ENCODE measurements at places on chromosomes 3 and 15.

DNA sequence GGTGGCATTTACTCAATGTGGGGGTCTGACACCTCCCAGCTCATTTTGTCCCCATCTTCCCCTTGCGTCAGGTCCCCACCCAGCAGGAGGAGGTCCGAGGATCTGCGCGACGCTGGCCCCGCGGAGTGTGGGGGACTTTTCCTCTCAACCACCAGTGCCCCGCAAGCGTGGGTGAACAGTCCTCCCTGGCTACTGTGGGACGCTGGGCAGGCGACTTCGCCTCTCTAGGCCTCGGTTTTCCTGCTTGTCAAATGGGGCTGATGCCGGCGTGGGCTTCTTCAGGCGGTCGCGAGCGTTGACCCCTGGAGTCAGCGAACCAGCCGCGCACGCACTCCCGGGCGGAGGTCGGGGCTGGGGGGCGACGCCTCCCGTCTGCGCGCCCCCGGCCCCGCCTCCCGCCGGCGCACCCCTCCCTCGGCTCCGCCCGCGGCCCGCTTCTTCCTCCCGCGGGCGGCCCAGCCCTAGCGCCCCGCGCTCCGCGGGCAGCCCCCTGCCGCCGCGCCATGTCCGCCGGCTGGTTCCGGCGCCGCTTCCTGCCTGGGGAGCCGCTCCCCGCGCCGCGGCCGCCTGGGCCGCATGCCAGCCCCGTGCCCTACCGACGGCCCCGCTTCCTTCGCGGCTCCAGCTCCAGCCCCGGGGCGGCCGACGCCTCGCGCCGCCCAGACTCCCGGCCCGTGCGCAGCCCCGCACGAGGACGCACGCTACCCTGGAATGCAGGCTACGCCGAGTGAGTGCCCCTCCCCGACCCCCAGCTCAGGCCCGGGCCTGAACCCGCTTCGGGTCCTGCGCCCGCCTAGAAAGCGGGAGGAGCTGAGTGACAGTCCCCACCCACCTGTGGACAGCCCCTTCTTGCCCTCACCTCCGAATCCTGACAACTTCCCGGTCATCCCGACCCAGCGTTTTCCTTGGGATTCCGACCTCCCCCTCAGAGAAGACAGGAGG is at the start of gene PPM1M:
Gene PPM1M, plus strand, starts transcription at position 438 of the 942 bp plus-strand sequence. Its CDS starts 66 bp downstream, at position 504.
- peak; percentile 45 for DNase-seq

GRCh38 chr3:193641440-193641775 is 48.4 kb downstream of the OPA1 start:
- no peak for DNase-seq

DNA sequence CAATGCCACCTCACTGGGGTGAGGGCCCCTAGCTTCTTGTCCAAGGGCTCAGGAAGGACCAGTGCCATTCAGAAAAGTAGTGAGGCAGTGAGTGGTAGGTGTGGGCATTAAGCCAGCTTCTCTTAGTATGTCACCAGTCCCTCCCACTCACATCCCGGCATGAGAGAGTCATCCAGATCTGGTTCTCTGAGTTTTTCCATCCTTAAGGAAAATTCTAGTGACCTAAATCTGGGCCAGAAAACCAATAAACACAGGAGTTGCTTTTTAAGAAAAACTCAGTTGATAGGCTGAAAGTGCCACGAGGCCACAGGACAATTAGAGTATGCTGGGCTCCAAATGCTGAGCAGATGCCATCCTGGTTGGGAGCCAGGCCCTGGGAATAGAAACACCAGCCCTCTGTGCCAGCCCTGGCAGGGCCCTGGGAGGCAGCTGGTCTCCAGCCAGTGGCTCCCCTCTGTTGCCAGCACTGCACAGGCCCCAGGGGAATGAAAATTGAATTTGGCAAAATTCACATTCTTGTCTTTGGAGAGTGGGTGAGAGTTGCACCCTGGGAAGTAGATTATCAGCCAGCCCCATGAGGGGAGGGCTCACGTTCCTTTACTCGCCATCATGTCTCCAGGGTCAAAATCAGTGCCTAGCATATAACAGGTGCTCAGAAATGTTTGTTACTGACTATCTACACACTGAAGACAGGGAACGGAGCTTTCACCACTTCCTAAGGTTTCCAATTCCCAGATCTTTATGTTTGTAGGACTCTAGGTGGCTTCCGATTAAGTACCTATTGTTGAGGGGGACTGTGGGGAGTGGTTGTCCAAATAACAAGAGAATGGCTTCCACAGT is 52.8 kb downstream of the FAM43A start:
- DNase-seq, result no peak

- no peak for DNase-seq
Measured at GRCh38 chr3:21464746-21465145, 286.3 kb downstream of the ZNF385D start.

GRCh38 chr3:49410846-49411534 is 786 bp downstream of the RHOA start:
- no peak for DNase-seq

DNA sequence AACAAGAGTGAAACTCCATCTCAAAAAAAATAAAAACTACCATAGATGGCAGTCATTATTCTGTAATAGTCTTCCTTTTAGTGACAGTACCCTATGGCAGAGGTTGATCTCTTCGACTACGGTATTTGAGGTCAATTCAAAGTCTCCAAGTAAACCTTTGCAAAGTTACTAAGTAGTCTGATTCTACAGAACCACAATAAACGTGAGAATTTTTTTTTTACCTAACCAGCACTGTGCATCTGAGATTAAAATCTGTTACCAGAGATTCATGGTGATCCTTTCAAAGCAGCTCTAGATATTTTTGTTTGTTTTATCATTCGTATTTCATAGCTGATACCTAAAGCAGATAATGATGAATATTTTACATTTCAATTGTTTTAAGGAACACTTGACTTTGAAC is 86.6 kb upstream of the CHD2 start:
- no peak for DNase-seq

DNA sequence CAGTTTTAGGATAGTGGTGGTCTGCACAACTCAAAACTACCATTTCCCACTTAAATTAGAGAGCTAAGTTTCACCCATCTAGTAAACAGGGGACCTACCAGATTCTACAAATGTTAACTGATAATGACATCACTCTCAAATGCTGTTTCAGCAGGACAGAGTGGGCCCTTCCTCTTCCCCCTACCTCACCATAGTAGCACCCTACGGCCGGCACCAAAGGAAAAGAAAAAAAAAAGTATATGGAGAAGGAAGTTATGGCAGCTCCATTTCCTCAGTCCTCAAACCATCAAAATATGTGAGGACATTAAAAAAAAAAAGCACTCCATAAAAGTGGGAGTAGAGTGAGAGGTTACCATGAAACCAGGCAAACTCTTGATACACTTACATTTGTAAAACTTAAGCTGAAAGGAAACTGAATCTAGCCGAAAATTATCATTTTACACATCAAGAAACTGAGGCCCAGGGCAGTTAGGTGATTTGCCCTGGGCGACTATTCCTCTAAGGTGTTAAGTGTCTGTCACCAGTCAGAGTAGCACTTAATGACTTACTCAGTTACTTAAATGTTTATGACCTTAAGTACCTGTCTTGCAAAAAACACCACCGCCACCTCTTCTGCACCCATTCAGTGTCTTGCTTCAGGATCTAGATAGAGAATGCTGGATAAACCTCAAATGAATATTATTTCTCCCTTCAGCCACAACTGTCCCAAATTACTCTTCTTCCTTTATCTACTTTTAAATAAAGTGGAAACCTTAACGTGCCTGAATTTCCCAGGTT is 2.7 kb downstream of the MSL2 start:
- DNase-seq, result no peak

- no peak for DNase-seq
Measured at GRCh38 chr3:45120359-45121158, 25.6 kb downstream of the CDCP1 start.

DNA sequence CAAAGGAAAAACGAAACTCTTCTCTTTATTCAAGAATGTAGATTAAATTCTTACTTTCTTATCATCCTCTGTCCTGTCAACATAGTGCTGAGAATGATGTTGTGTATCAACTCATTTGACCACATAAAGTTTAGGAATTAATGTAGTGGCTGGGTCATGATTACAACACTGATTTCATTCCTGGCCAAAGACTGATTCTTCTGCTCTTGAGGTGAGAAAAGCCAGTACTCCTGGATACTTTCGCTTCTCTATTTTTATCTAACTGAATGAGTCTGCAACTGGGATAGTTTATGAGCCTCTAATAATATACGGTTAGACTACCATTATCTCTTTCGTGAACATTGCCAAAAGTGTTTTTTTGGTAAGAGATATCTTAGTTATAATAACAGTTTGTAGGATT is 173.0 kb downstream of the LPP start:
- no peak for DNase-seq

DNA sequence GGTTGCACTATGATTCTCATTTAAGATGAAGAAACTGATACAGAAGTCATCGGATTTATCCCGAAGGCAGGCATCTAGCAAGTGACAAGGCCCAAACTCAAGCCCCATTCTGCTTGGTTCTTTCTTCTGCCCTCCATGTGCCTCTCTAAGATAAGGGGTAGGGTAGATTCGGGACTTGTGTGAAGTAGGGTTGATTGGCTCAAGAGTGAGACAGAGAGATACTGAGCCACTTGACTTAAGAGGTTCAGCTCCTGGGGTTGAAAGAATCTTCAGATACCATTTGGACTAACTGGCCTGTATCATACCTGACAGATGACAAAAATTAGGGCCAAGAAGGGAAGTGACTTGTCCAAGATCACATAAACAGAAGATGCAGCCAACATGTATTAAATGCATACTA is 891 bp downstream of the RFT1 start:
- DNase-seq, result no peak

- DNase-seq, result no peak
Measured at GRCh38 chr3:148089171-148089570, 608.5 kb upstream of the AGTR1 start.

DNA sequence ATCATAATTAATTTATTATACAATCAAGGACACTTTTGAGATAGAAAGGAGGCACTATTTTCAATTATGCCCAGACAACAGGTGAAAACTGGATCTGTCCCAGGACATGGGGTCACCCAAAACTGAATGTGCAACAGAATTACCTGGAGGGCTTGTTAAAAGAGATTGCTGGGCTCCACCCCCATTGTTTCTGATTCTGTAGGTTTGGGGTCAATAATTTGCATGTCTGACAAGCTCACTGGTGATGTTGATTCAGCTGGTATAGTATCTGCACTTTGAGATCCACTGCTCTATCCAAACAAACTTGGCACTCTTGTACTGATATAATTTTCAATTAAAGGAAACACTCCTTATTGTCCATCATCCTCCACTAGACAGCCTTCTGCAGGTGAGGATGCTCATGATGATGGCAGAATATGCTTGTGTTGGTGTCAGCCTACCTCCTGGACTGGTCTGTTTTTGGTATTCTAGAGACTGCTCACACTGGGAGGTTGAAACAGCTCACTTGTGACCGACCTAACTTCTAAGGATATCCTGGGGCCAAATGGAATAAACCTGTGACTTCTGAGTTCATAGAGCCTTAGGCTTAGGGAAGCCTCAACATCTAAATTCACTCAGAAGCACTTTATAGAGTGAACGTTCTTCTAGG is 2.2 kb downstream of the P2RY14 start:
- no peak for DNase-seq

DNA sequence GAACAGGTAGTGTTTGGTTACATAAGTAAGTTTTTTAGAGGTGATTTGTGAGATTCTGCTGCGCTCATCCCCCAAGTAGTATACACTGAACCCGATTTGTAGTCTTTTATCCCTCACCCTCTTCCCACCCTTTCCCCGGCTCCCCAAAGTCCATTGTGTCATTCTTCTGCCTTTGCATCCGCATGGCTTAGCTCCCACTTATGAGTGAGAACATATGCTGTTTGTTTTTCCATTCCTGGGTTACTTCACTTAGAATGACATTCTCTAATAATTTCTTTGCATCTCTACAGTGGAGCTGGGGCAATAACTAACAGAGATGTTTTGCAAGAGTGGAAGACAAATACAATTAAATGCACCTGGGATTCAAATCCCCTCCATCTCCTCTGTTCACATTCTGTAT is 93.2 kb downstream of the TP63 start:
- DNase-seq, result no peak

DNA sequence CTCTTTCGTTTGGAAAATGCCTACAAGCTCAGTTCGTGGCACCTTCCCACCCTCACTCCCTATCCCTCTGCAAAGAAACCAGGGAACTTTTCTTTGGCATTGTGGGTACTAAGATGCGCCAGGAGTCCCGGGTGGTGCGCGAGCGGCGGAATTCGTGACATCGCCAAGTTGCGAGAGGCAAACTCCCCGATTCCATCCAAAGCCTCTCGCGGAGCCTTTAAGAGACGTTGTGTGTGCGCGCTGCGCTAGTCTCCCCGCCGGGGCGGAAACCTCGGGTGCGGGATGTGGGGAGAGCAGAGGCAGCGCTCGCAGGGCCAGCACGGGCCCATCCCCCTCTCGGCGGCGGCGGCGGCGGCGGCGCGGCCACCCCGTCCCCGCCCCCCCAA is 443 bp upstream of the NR2F2 start:
- DNase-seq, result no peak
